ENCODE measurements at places on chromosomes 13 and 19.

GRCh38 chr13:103031332-103031873 is 34.8 kb downstream of the SLC10A2 start:
- DNase-seq = no peak

DNA sequence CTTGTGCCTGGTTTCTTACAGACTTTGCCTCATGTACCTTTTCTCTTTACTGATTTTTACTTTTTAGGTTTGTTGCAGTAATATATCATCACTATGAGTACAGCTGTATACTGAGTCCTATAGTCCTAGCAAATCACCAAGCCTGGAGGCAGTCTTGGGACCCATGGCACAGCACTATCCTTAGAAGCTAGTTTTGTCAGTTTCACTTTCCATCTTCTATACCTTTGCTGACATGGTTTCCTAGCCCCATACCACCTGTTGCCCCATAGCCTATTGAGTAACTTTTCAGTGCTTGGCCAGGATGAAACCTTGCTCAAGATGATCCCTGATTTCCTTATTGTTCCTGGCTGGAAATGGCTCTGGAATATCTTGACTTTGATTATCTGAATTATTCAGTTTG is 826.4 kb downstream of the GPC5 start:
- no peak for DNase-seq

GRCh38 chr13:99506634-99507033 is 5.4 kb downstream of the TM9SF2 start:
- DNase-seq = no peak

DNA sequence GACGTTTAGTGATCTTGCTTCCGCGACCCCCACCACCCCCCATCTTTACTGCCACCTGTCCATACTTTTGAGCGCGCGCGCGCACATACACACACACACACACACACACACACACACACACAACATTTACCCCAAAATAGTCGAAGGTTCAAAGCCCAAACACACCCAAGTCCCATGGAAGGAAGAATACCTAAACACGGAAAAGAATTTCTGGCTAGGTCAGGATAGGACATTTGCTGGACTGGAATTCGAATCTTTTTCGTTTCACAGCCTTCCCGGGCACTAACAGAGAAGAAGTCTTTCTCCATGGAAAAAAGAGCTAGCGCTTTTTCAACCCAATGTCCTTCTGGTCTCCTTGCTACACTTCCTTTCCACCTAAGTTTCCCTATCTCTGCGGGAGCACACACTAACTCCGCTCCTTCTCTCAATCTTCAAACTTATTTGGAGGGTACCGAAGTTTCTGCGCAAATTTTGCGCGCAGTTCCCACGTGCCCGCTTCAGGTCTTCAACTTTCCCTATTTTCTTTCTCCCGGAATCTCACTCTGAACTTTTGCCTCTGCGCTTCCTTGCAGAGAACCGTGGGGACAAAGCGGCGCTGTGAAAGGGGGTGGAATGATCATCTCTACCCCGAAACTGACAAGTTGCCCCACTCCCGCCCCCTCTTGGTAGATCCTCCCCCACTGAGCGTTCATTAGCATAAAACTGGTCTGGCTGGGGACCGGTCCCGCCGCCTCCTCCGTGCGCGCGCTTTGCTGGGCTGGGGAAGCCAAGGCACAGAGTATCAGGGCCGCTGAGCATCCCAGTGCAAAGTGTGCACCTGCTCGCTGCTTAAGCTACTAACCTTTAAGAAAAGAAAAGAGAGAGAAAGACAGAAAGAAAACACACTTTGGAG is 2.7 kb downstream of the DACH1 start:
- DNase-seq = no peak

- DNase-seq = no peak
Measured at GRCh38 chr13:109779074-109779473, 7.3 kb downstream of the IRS2 start.

DNA sequence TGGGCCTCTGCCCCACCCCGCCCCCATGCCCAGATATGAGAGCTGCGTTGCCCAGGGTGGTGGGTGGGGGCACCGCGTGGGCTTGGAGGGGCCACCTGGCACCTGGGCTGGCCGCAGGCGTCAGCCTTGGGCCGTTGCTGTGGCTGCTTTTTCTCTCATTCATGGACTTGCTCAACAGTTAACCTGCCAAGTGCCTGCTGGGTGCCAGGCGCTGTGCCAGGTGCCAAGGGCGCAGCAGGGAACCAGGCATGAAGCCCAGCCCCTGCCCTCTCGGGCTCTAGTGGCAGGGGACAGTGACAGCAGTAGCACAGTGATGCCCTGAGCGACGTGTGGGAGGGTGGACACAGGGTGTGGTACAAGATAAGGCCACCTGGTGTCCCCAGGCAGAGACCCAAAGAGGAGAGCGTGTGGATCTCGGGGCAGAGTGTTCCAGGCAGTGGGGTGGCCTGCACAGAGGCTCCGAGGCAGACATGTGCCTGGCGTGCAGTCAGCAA is 28.1 kb downstream of the DHX34 start:
- no peak for DNase-seq

GRCh38 chr13:52925775-52926285 is 77.4 kb upstream of the PCDH8 start:
- no peak for DNase-seq

DNA sequence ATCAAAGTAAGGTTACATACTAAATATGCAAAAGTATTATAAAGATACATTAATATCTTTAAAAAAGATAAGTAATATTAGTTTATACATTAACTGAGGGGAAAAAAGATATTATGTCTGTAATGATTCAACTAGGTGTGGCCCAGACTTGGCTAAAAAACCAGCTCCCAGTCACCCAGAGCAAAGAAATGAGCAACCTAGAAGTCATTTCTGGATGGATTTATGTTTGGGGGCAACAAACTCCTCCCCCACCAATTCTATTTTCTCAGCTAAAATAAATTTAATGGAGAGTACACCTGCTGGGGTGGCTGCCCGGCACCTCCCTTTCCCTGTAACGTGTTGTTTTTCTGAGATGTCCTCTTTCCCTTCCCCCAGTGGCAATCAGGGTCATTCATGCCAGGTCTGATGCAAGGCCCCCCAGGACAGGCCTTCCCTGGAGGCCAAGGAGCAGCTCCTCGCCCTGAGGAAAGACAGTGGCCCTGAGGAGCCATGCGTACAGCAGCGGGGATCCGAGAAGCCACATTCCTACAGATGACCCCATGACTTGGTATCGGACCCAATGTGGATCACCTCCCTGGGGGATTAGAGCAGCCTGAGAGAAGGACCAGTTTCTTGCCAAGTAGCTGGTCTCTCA is 78.6 kb upstream of the DOCK9 start:
- peak; percentile 4 for DNase-seq

DNA sequence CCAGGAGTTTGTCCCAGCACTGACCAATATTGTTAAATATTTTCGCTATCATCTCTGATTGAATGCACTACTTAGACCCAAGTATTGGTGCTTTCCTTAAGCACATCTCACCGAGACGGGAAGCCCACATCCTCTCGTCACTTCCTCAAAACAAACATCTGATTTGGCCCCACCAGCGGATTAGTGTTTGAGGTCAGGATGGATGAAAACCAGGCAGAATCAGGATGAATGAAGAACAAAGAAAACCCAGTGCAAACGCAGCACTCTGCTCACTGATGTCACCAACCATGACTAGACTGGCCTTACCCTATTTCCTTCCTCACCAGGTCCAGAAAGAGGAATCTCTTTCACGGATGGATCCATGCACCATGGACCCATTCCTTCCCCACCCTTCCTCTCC is 6.0 kb downstream of the PLAUR start:
- DNase-seq = no peak

GRCh38 chr19:9144920-9145319 is 4.7 kb downstream of the ZNF317 start:
- no peak for DNase-seq

DNA sequence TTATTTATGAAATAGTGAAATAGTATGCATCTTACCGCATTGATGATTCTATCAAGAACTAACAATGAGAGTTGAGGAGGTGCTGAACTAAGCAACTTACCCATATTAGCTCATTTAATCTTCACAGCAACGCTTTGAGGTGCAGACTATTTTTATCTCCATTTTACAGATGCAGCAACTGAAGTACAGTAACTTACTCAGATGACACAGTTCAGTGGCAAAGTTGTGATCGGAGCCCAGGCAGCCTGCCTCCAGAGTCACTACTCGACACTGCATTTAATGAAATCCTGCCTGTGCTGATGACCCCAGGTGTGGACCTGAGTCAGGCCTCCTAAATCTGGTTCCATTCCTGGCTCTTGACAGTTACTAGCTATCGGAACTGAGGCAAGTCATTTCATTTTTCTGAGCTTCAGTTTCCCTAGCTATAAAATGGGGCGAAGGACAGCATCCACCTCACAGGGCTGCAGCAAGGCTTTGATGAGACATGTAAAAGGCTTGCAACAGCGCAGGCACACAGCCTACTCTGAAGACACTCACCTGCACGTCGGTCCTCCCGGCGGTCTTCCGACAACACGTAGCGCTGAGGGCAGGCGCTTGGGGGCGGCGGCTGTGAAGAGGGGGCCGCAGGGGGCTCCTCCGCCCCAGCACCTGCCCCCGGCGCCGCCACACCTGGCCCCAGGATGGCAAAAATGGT is 1.5 kb downstream of the MYPOP start:
- no peak for DNase-seq

DNA sequence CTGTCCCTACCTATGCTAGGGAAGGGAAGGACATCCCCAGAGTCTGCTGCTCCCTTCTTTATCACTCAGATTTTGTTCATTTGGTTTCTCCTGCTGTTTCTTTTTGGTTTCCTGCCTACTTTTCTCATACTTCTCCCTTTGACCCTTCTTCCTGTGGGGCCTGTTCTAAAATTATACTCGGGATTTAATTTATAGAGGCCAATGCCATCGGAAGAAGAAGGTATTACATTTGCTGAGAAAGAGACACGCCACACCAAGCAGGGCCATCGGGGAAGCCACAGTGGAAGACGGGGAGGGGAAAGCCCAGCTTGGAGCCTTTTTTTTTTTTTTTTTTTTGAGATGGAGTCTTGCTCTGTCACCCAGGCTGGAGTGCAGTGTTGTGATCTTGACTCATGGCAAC is 46.8 kb upstream of the FARP1 start:
- DNase-seq = no peak

GRCh38 chr19:45792470-45793177 is at the start of gene DMWD:
Gene DMWD (minus strand): TSS chr19:45792845. CDS start chr19:45792756, 89 bp downstream.
- peak; percentile 96 for DNase-seq

DNA sequence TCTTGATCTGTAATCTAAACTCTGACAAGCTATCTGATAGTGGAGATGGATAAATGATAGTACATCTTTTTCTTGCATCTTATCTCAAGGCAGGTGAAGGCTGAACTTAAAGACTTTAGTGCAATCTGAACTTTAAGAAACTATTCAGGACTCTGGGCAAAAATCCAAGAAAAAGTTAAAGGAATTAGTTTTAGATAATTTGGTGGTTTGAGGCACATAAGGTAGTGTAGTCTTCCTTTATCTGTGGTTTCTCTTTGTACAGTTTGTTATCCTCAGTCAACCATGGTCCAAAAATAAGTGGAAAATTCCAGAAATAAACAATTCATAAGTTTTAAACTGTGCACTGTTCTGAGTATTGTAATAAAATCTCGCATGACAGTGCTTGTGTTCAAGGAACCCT is 172.9 kb downstream of the UGGT2 start:
- no peak for DNase-seq

DNA sequence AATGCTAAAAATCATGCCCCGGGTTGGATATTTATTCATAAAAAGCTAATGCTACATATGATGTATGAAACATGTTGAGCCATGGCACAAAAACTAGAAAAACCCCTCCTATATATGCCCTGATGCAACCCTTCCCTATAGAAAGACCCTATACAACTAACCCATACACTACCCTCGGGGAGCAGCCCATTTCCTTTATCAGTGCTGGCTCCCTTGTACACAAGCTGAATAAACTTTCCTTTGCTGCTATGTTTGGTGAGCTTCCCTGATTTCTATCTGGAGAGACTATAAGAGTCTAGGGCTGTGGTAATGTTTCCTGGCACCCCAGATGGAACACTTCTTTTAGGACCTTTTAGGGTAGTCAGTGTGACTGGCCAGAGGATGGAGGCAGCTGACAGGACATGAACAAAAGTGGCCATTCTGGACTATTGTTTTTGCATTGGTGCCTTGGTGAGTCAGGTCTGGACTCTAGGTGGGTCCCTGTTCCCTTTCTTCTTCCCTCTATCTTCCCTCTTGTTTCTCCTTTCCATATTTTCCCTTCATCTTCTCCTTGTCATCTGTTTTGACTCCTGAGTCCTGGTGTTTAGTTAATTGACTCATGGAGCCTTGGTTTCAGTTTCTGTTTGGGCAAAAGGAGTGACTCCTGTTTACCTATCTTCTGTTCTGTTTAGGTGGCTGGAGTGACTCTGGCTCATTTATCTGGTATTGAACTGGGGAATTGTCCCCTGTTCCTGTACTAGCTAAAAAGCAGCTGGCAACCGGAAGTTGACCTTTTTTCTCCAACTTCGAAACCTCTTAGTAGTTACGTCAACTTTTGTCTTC is 1321.8 kb upstream of the PCDH9 start:
- DNase-seq = no peak

DNA sequence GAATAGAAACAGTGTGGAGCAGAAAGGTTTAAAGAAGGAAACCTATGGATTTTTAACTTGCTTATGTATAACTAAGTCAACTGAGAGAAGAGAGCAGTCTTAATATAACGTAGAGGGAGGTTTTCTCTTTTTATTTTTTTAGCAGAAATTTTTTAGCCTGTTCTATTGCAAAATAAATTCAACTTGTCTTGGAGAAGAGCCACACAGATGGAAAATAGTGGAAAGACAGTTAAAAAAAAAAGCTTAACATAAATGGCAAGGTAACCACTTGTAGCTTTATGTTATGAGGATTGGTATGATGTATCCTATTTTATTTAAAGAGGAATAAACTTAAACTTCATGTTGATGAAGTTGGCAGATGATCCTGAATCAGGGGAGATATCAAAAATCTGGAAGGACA is 312.4 kb downstream of the SHISA2 start:
- no peak for DNase-seq

DNA sequence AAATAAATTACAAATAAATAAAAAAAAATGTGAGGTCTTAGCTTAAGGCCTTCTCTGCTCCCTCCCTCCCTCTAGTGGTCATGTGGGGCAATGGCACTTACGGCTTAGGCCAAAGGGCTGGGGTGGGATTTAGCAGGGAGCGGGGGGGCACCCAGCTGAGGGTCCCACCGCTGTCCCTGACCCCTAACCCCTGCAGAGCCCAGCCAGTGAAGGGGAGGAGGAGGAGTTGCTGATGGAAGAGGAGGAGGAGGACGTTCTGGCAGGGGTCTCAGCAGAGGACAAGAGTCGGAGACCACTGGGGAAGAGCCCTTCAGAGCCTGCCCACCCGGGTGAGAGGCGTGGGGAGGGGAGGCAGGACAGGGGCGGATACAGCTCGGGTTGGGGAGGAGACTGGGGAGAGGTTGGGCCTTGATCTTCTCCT is 9.3 kb downstream of the MPND start:
- DNase-seq = peak; percentile 38

- no peak for DNase-seq
Measured at GRCh38 chr13:101181076-101181685, 235.1 kb downstream of the NALCN start.

DNA sequence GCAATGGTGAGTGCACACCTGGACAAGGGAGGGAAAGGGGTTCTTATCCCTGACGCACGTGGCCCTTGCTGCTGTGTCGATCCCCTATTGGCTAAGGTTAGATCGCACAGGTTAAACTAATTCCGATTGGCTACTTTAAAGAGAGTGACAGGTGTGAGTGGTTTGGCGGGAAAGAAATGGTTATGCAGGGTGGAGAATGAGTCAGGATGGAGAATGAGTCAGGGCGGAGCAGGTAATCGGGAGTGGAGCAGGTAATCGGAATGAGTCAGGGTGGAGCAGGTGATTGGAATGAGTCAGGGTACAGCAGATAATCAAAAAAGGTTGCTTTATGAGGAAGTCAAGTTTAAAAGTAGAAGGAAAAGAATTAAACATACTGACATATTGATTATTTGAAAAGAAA is 24.4 kb upstream of the SIAH3 start:
- DNase-seq = no peak

GRCh38 chr13:23828086-23828485 is 61.1 kb downstream of the MIPEP start:
- DNase-seq = peak; percentile 24

All from HCEC 1CT (cell line).